GM23248 (cell line): ENCODE measurements at places on chromosomes 2 and 18. TPM values are rescaled to one million over a fixed set of nuclear protein-coding genes. Genes with fewer than 3 reads are reported as not detected.
A peak's percentile ranks its signal among the peaks of the same experiment; 100 is the strongest.

Gene ENOSF1
- total RNA-seq: 17.5 and 24.3 TPM in 2 replicates

Gene POTEI
- not detected in 2 replicates for total RNA-seq

DNA sequence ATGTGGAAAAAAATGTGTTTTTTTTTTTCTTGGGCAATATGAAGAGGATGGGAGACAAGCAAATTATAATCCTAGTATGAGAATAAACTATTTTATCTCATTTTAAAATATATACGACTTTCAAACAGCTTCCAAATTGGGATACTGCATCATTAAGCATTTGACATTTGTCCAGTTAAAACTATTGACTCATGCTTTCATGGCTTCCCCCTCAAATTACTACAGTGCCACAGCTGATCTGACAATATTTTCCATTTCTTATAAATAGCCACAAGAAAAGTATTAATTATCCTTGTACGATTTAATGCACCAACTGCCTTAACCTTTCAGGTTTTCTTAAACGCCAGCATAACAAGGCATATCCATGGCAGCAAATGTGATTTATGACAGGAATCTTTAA lies 1134.8 kb upstream of the ZEB2 start:
- H3K36me3 ChIP-seq: no peaks in the 10 kb centered on the region
- no peaks in the 10 kb centered on the region for H3K27me3 ChIP-seq
- peak overlapping the region; percentile 50; the same call in 1 of the 2 replicates for H3K27ac ChIP-seq
- peaks cover 26% of the 10 kb centered on the region for H3K4me1 ChIP-seq
- DNase-seq: peak; percentile 42

GRCh38 chr2:232458051-232458660 lies 2.2 kb downstream of the ALPI start:
- peaks cover 46% of the 10 kb centered on the region for H3K27me3 ChIP-seq
- DNase-seq: no peak
- H3K27ac ChIP-seq: no peak overlapping the region
- no peaks in the 10 kb centered on the region for H3K36me3 ChIP-seq
- no peaks in the 10 kb centered on the region for H3K4me1 ChIP-seq

- no peaks in the 10 kb centered on the region for H3K27me3 ChIP-seq
- no peaks in the 10 kb centered on the region for H3K36me3 ChIP-seq
- peak overlapping the region; percentile 99 for H3K27ac ChIP-seq
- H3K4me3 ChIP-seq: peak overlapping the region; percentile 77
- DNase-seq: peak; percentile 93
- H3K4me1 ChIP-seq: peaks cover 72% of the 10 kb centered on the region
Observed at GRCh38 chr2:218285604-218286003, 6.7 kb downstream of the TMBIM1 start.
